ENCODE measurements at places on chromosomes 1 and 21. TPM values are rescaled to one million over a fixed set of nuclear protein-coding genes. Genes with fewer than 3 reads are reported as not detected.

GABPB2 gene
- 6.0 TPM for total RNA-seq

RASSF5 gene
- total RNA-seq: 17.6 TPM

PRXL2B gene
- total RNA-seq: 30.4 TPM

FCAMR gene
- not detected for total RNA-seq

ALPL gene
- not detected for total RNA-seq

PLD5 gene
- total RNA-seq: 0.84 TPM

USP21 gene
- total RNA-seq: 10.2 TPM

C1orf141 gene
- not detected for total RNA-seq

Data from airway epithelial cell (primary cell).